NCI-H2171 (cell line): ENCODE measurements at places on chromosomes 11 and 22.
A peak's percentile ranks its signal among the peaks of the same experiment; 100 is the strongest.

DNA sequence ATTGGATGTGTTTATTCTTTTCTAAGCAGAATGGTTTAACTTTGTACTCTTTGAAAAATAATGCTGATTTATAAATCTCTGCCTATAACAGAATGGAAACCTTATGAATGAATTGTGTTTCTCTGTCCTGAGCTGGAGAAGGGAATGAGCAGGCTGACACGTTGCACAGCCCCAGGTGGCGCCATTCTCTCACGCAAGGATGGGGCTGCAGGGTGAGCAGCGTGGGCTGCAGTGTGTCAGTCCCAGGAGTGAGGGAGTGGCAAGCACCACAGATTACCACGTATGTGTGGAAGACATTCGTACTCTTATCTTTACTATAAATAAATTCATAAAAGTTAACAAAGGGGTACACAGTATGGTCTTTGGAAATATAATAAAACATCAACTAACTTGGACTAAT lies 33.4 kb downstream of the FDX1 start:
- no peak for DNase-seq

DNA sequence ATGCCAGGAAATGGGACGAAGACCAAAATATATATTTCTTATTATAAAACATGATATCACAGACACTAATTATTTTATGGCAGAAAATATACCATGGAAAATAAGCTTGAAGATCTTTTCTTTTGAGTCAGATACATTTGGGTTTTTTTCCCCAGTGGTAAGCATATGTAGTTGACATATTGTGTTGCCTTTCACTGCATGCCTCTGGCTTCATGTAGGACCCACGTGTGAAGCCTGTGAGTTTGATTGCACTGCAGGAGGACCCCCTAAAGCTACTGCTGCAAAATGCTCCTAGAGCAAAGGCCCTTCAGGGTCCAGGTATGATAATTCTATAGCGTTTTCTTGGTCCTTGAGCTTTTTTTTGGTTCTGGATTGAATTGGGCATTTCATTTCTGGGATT lies 190.7 kb upstream of the KIRREL3 start:
- no peak for DNase-seq

DNA sequence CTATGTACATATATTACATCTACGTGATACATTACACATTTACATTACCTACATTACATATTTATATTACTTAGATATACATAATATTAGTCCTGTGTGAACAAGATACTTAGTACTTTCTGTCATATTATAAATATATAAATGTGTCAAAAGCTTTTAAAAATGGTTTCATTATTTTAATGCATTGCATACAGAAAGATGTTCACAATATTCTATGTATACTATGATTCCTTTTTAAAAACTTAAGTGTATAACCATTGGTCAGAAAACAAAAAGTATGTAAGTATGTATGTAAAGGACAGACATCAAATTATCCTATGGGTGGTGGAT lies 647 bp upstream of the ZW10 start:
- DNase-seq = no peak

GRCh38 chr22:49481659-49482399 lies 345.8 kb downstream of the BRD1 start:
- DNase-seq = peak; percentile 43

DNA sequence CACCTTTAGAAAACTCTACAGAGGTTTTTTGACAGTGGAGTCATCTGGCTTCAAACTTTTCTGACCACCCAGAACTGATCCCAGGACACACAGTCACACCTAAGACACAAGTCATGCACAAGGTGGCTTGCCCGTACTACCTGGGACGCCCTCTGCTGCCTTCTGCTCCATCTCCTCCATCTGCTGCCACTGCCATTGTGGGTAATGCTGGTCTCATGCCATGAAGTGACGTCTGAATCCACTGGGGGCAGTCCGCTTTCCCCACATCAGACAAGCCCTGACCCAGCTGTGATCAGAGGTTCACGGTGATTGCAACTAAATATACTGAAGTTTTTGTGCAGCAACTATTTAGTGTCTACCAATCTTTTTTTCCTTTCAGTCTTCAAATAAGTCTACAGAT lies 5.4 kb upstream of the NDUFS8 start:
- DNase-seq = no peak

DNA sequence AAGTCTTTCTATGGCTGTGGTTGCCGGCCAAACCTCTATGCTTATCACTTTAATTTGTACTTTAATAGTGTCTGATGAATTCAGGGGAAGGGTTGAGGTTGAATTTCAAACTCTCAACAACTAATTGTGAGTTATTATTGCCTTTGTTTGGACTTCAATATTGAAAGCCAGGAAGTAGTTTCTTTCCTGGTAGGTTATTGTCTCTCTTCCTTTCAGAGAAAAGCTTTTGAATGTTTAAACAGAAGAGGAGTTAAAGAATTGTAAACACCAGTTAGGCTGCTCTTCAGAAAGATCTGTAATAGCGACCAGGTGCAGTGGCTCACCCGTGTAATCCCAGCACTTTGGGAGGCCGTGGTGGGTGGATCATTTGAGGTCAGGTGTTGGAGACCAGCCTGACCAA lies 22.2 kb downstream of the NNMT start:
- no peak for DNase-seq

GRCh38 chr11:9506489-9507276 lies 45.9 kb downstream of the ZNF143 start:
- peak; percentile 7 for DNase-seq

- no peak for DNase-seq
Measured at GRCh38 chr11:110318638-110319404, 22.4 kb upstream of the RDX start.

- no peak for DNase-seq
Measured at GRCh38 chr11:66546368-66546965, at the start of gene ACTN3. ACTN3 (plus strand) TSS chr11:66546903; CDS start chr11:66546938, 35 bp downstream.

DNA sequence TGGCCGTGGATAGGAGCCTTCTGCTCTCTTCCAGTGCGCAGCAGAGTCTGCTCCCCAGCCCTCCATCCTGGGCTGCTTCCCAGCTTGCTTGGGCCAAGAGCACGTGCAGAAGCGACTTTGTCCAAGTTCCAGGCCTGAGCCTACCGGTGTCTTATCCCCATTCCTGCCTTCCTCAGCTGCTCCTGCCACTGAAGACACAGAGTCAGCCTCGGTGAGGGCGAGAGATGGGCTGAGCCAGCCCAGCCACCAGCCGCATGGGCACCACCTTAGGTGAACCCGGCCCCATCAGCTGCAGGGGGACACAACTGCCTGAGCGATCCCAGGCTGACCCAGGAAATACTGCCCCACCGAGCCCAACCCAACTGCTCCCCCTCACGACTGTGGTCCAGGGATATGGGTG lies 847.8 kb downstream of the TBC1D22A start:
- no peak for DNase-seq

- DNase-seq = no peak
Measured at GRCh38 chr22:30607939-30608338, 965 bp downstream of the TCN2 start.

- no peak for DNase-seq
Measured at GRCh38 chr11:83709434-83709833, 423.3 kb upstream of the CCDC90B start.

GRCh38 chr11:64086258-64087123 lies 50.8 kb downstream of the FLRT1 start:
- no peak for DNase-seq

- DNase-seq = no peak
Measured at GRCh38 chr22:35043252-35043933, 22.6 kb upstream of the ISX start.
